ENCODE measurements at places on chromosomes 16 and 17.

DNA sequence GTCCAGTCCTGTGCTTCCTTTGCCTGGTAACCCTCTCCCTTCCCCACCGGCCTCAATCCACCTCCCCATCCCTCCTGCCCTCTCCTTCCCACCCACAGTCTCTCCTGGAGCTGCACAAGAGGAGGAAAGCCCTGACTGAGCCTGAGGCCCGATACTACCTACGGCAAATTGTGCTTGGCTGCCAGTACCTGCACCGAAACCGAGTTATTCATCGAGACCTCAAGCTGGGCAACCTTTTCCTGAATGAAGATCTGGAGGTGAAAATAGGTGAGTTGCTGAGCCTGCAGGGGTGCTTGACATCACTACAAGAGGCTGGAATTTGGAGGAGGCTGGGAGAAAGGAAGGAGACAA is 1.3 kb downstream of the PLK1 start:
- DNase-seq: no peak

DNA sequence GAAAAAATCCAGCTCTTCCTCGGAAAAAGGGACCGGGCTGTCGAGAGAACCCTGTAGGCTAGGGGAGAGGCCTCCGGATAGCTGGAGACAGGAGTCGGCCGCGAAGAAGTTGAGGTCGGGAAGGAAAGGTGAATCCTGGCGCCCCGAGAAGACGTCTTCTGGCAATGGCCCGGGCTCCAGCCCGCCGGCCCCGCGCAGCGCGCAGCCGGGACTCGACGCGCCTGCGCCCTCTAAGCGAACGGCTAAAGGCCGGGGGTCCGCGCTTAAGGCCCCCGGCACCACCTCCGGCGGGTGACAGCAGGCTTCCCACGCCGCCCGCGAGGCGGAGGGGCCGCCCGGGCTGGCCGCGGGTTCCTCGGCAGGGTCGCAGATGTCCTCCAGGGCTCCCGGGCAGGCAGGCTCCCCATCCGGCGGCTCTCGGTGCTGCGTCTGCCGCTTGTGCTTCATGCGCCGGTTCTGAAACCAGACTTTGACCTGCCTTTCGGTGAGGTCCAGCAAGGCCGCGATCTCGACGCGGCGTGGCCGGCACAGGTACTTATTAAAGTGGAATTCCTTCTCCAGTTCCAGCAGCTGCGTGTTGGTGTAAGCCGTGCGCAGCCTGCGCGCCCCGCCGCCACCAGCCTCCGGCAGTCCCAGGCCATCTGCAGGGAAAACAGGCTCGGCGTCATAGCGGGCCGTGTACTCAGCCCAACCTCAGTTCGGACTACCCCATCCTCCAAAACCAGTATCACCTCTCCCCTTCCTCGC is 1.6 kb downstream of the HOXB2 start:
- DNase-seq: no peak

DNA sequence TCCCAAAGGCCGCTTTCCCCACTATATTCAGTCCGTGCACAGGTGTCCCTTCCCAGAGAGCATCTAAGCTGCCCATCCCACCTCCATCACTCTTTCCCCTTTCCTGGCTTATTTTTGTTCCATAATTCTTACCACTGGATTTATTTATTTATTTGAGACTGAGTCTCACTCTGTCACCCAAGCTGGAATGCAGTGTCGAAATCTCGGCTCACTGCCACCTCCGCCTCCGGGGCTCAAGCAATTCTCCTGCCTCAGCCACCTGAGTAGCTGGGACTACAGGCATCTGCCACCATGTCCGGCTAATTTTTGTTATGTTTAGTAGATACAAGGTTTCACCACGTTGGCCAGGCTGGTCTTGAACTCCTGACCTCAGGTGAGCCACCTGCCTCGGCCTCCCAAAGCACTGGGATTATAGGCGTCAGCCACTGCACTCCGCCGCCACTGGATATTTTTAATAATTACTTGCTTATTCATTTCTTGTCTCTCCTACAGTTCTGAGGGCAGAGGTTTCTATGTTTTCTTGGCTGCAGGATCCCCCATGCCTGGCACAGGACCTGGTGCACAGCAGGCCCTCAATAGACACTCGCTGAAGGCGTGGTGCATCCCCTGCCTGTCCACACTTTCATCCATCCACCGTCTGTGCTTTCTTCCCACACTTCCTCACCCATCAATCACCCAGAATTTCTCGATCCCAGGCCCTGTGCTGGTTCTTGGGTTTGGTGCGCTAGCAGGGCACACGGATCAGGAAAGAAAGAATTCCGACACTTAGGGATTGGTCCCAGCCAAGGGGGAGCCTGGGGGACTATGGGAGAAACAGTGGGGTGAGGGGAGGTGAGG is 9.9 kb upstream of the ADGRG1 start:
- DNase-seq: no peak

GRCh38 chr16:28062847-28063521 is 530 bp downstream of the GSG1L start:
- no peak for DNase-seq

DNA sequence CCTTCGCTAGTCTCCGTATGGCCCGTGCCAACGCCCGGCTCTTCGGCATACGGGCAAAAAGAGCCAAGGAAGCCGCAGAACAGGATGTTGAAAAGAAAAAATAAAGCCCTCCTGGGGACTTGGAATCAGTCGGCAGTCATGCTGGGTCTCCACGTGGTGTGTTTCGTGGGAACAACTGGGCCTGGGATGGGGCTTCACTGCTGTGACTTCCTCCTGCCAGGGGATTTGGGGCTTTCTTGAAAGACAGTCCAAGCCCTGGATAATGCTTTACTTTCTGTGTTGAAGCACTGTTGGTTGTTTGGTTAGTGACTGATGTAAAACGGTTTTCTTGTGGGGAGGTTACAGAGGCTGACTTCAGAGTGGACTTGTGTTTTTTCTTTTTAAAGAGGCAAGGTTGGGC is 2.5 kb downstream of the RPL13 start:
- no peak for DNase-seq

- no peak for DNase-seq
Measured at GRCh38 chr16:17802571-17802970, 331.8 kb upstream of the XYLT1 start.

DNA sequence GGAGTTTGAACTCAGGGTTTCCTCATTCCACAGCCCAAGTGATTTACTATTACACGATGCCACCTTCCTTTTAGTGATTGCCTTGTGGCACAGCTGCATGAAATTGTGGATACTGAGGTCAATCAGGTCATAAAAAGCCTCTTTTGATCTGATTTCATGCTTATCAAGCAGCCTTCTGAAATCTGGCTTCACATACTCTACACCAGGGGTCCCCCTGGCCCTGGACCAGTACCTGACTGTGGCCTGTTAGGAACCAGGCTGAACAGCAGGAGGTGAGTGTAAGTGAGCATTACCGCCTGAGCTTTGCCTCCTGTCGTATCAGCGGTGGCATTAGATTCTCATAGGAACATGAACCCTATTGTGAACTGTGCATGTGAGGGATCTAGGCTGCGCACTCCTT is 13.8 kb downstream of the SLFN5 start:
- DNase-seq: no peak

DNA sequence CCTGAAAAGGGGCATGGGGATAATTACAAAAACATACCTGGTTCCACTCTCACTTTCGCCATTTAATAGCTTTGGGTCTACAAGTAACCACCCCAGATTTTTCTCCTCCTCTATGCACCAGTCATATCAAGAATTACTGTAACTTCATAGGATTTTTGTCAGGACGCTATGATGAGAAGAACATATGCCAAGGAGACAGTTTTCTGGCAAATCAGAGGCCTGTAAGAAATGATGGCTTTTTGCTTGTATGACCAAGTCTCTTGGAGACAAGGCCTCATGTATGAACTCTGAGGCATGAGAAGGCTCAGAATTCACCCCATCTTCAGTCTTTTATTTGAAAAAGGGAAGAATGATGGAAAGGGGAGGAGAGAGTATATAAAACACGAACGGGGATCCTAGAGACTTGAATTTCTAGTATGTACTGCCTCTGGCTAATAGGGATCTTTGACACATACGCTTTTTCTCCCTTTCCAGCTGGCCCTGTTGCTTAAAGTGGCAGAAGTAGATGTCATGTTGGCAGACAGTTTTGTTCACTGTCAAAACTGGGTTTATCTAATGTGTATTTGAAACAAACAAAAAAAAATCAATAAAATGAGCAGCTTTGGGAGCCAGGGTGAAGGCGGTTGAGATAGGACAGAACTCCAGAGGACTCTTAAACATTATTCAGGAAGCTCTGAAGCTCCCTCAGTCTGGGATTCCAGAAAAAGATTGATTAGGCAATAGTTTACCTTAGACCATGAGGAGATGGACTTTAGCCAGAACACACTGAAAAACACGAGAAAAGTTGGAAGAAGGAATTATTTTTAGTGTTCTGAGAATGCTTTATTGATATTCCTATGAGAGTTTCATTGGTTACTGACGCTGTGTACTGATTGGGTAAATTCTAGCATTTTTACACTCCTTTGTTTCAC is 656.6 kb downstream of the WWOX start:
- DNase-seq: no peak

DNA sequence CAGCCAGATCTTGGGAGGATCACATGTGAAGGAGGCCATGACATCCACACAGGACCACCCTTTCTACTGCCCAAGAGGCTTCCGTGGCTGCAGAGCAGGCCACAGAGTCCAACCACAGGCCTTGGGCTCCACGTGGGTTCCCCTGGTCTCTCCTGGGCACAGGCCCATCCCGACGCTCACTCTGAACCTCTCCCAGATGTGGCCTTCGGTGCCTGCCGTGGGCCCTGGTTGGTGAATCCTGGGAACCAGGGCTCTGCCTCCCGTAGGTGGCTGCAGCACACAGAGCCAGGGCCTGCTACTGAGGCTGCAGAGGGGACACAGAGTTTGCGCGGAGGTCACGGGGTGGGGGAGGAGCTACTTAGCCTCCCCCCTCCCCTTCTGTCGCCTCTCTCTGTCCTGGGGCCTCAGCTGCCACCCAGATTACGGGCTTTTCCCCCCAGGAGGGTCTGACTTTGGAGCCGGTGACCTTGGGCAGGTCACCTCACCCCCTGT is 55.3 kb downstream of the ZFPM1 start:
- DNase-seq: no peak

DNA sequence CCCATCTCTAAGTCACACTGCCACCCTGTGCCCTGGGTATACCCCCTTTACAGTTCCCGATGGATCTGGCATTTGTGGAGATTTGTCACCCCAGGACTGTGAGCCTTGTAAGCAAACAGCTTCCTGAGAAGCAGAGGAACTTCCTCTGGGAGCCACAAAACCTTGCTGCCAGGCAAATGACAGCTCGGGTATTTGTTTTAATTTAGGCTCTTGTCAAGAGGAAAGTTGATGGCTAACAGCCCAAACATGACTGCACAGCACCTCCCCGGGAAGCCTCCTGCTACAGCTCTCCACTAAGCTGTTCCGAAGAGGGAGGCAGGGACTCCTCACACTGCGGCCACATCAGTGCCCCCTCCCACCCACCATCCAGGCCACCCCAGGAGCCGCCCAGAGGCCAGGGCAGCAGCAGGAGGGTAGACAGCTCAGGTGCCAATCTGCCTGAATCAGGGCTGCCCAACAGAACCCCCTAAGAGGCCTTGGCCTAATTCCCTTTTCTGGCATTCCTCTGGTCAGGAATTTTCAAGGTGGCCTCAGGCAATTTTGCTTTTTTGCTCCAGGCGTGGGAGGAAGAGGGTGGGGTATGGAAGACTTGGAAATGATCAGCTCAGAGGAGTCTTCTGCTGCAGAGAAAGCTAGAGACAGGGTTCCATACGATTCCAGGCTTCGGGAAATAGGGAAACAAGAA is 2.6 kb downstream of the ABR start:
- DNase-seq: no peak

DNA sequence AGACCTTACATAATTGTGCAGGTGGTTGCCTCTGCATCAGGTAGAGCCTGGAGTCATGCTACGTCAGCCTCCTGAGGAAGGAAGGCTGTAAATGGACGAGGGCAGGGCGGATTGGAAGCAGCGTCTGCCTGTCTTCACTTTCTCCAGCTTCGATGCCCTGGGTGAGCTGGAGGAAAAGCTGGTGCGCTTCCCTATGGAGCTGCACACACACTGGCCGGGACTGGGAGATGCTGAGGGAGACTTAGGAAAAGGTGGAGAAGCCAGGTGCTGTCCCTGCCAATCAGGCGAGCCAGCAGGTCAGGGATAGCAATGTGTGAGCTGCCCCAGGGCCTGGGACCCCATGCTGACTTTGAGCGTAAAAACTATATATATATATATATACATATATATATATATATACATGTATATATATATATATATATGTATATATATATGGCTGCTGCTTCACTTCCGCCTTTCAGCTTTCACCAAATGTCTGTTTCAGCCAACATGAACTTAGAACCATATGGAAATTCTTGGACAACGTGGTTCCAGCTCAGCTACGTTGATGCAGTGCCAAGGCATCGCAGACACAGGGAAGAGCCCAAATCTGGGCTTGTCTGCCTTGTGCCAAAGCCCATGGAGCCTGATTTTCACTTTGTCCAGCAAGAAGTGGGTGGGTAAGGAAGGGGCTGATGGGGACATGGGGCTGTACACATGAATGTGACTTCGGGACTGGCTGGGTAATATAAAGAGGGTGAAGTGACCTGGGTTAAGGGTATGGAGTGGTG is 71.5 kb upstream of the NKD1 start:
- no peak for DNase-seq

- DNase-seq: no peak
Measured at GRCh38 chr16:81650982-81651562, 128.0 kb upstream of the PLCG2 start.

GRCh38 chr17:2903193-2903974 is 107.1 kb downstream of the RAP1GAP2 start:
- DNase-seq: no peak

- DNase-seq: no peak
Measured at GRCh38 chr16:21598701-21599121, 666 bp upstream of the METTL9 start.

- DNase-seq: no peak
Measured at GRCh38 chr17:79338604-79339003, 264.0 kb downstream of the ENGASE start.

DNA sequence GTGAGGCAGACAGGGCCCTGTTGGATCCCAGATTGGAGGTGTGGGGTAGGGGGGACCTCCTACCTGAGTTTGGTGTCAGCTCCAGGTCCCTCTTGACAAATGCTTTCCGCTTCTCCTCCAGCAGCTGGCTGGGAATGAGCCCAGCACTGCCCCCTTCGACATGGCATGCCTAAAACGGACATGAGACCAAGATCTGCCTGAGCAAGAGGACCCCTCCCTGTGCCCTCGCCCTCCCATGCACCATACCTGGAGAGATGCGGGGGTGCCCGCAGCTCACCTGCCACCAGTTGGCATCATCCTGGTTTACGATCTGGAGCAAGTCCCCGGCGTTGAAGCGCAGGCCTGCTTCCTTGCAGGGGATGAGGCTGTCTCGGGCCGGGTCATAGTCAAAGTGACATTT is 26.2 kb downstream of the MPP2 start:
- no peak for DNase-seq

- DNase-seq: no peak
Measured at GRCh38 chr17:74601944-74602572, 10.0 kb upstream of the CD300LD start.

DNA sequence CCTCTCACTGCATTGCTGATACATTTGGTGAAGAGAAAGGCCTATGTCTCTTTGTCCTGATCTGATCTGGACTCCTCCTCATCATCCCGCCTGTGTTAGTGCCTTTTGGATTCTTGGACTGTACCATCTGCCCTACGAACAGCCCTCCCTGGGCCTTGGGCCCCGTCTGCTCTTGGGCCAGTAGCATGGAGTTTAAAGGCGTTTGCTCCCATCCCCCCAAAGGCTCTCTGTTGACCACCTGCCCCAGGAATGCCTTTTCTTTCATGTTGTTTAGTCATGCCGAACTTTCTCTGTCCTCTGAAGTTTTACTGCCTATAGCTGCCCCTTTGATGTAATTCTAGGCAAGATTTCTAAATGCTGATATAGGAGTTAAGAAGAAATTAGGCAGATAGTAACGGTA is 30.9 kb upstream of the MEAK7 start:
- no peak for DNase-seq

Data from stimulated activated CD4-positive, alpha-beta T cell treated with anti-CD3 and anti-CD28 coated beads, TNF-alpha, amount 100 ng/mL, for 1 hour (primary cell).